ENCODE measurements at places on chromosomes 2 and 18.

DNA sequence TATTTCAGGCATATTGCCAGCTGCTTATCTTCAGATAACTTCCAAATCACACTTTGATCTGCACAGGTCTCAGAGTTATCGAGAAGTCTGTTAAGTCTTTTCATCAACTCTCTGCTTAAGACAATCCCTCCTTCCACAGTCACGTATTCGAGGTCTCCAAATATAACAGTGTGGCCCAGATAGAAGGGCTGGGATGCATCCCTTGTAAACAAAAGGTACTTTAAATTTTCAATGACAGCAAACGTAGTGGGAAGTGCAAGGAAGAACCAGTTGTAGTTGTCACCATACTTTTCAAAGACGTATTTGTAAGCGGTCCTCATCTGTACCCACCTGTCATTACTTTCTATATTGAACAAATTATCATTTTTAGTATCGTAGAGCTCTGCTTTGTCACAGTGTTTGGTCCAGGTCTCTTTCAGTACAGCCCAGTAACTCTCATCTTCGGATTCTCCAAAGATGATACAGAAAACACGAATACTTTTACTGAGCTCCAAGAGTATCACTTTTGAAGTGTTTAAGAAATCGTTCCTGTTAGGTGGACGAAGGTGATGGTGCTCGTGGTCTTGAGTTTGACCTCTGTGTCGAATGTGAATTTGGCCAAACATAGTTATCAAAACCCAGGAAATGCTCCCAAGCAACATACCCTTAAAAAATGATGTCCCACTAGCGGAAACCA, 445 bp downstream of the C1GALT1C1L start:
- DNase-seq = no peak

- peak; percentile 21 for DNase-seq
These were observed 101.6 kb upstream of the CERS6 start for GRCh38 chr2:168354499-168354898.

GRCh38 chr2:886072-887022, 64.3 kb upstream of the SNTG2 start:
- no peak for DNase-seq

DNA sequence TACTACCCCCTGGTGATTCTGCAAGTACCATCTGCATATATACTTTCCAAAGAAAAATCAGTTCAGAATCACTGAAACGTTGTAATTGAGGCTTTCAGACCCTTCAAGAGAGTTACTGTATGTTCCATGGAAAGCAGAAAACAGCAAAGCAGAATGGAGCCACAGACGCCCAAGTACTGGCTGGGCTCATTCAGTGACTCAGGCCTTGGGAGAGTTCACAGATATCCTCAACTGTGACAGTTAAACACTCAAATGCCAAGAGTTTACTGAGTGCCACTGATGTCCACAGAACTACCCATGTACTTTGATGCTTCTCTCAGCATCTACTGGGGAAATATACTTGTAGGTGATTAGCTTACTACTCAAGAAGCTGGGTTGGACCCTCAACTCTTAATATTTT, 303.4 kb downstream of the TCF4 start:
- DNase-seq = no peak

- DNase-seq = no peak
These were observed 2.5 kb downstream of the PDK1 start for GRCh38 chr2:172558372-172558771.

- no peak for DNase-seq
These were observed 116.5 kb downstream of the PXDN start for GRCh38 chr2:1627628-1628381.

GRCh38 chr2:20421988-20422370, 24.9 kb upstream of the RHOB start:
- DNase-seq = no peak

- DNase-seq = no peak
These were observed 132.0 kb upstream of the CDH19 start for GRCh38 chr18:66735933-66736332.

GRCh38 chr2:100554798-100555407, 7.9 kb upstream of the PDCL3 start:
- peak; percentile 79 for DNase-seq

GRCh38 chr18:63119647-63120046, 199.9 kb downstream of the BCL2 start:
- peak; percentile 57 for DNase-seq

- DNase-seq = no peak
These were observed 5.6 kb upstream of the DNMT3A start for GRCh38 chr2:25347205-25347815.

DNA sequence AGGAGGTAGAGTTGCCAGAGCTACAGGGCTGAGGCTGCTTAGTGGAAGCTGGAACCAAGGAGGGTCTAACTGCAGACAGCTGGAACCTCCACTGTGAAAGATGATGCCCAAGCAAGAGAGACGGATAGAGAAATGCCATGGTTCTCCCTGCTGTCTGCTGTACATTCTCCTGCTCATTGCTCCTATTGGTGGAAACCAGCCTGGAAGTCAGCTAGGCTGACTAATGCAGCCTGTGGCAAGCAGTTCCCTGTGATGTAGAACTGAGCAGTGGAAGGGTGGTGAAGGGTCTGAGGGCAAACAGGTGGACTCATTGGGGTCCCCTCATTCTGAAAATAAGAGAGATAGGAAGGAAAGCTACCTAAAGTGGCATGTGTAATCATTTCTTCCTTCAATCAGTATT, 563.6 kb downstream of the SLC4A3 start:
- no peak for DNase-seq

DNA sequence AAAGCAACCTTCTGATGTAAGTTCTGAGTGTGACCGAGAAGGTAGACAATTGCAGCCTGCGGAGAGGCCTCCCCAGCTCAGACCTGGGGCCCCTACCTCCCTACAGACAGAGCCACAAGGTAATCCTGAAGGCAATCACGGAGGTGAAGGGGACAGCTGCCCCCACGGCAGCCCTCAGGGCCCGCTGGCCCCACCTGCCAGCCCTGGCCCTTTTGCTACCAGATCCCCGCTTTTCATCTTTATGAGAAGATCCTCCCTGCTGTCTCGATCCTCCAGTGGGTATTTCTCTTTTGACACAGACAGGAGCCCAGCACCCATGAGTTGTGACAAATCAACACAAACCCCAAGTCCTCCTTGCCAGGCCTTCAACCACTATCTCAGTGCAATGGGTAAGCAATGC, 3.0 kb downstream of the BCL2L11 start:
- no peak for DNase-seq

DNA sequence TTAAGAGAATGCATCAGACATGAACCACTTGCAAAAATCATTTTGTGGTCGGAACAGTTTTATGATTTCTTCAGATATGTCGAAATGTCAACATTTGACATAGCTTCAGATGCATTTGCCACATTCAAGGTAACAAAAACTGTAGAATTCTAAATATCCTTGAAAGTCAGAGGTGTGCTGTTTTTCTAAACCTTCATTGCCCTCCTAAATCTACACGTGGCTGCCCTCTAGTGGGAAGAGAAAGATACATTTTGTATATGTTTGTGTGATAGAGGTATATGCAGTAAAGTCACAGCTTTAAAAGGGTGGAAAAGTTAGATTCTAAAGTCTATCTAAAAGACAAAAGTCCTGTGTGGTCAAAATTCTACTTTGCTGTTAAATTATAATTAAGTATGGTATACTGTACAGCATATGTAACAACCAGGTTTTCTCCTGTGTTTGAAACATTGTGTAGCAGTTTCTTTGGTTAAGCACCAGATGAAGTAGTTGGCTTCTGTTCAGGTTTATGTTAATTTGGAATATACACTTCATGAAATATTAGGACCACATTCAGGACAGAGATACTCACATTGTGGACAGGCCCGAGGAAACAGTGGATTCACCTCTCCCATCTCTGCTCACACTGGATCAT, 65.9 kb upstream of the ITM2C start:
- peak; percentile 52 for DNase-seq

- no peak for DNase-seq
These were observed 374.6 kb downstream of the IRS1 start for GRCh38 chr2:226424971-226425370.

GRCh38 chr2:237432484-237433092, 18.6 kb upstream of the COL6A3 start:
- no peak for DNase-seq

DNA sequence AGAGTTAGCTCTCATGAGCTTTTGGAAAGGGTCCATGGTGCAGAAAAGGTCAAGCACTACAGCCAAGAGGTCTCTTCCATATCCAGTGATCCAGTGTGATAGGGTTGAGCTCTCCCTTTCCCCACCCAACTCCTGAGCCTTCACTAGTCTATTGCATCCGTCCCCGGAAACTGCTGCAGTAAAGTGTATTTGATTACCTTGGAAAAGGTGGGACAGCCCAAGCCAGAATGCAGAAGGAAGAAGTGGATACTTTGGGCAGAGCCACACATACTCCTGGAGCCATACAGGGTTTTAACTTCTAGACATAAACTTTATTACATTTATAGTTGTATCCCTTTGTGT, 3.6 kb downstream of the PNKD start:
- no peak for DNase-seq

DNA sequence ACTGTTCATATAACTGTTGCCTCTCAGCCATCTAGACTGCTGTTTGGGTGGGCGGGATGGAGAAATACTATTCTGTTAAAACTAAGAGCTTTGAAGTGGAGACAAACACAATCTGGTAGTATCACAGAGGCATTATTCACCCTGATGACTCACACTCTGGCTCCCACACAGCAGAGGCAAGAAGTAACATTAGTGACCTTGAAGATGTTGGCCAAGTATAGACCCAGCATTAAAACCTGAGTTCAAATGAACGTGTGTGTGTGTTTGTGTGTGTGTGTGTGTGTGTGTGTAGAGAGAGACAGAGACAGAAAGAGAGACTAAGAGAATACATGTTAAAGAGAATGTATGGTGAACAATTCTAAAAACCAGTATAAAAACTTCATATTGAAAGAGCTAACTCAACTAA, 22.5 kb upstream of the ACVR1 start:
- DNase-seq = peak; percentile 49

DNA sequence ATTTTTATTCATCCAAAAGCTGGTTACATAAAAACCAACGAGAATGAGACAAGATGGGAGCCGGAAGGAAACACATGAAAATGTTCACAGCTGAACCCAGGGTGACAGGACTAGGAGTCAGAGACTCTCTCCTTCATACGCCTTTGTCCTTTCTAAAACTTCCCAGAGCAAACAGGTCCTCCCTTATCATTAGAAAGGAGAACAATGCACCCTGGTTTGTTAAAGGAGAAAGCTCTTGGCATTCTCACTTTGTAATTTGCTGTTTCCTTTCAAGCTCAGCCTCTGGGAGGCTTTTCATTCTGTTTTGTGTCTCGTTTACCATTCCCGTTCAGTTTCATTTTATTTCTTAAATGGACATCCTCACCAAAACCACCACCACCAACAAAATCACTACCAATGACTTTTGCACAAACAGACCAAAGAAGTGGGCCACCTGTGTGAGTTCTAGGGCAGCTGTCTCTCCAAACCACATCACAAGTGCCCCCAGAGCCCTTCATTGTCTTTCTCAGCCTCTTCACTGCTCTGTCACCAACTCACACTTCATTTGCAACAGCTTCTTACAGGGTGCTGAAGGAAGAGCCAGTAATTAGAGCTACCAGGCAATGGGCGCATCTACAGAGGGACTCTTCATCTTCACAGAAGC, 105.3 kb downstream of the HDAC4 start:
- no peak for DNase-seq

GRCh38 chr2:172204309-172204708, 101.6 kb upstream of the DLX2 start:
- no peak for DNase-seq

- DNase-seq = no peak
These were observed 187.1 kb upstream of the OSR1 start for GRCh38 chr2:19545507-19545906.

GRCh38 chr2:241279413-241279812, 36.1 kb downstream of the HDLBP start:
- no peak for DNase-seq
